Stimulated activated CD8-positive, alpha-beta memory T cell treated with anti-CD3 and anti-CD28 coated beads, Interleukin-4, amount 100 ng/mL, for 1 hour (primary cell): ENCODE measurements at places on chromosomes 1 and 21.

GRCh38 chr1:91617285-91617765 is 116.7 kb downstream of the CDC7 start:
- DNase-seq: no peak

DNA sequence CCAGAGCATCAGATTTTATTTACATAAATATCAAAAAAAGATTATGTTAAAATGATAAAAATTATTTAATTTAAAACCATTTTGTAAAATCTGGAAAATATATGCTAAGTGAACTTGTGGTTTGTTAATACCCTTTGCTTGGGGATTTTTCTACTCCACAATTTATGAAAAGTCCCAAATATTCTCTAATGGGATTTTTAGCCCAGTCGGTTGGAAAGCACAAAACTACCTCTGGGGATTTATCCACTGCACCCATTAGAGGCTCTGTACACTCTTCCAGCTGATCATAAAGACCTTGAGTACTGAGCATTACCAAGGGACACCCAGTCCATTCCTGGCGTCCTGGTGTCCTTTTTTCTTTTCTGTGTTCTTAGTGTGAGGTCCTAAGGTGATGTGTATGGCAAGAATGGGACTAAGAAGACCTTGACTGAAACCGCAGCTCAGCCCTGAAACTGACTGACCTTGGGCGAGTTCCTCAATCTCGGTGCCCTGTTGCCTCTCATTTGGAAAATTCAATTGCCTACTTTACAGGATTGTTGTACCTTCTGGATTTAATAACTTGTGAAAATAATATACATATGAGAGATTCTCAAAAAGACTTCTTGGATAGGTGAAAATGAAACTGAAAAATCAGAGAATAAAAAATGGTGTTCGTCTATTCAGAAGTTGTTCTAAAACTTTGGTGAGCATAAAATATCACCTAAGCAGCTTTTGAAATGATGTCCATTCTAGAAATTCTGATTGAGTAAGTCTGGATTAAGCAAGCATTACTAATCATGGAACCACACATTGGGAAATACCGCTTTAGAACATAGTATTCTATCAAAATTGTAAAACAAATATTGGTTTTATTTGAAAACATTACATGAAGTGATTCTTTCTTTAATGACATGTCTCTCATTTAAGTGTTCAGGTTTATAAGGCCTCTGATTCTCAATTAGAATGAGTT is 21.5 kb upstream of the SAMSN1 start:
- DNase-seq: no peak

DNA sequence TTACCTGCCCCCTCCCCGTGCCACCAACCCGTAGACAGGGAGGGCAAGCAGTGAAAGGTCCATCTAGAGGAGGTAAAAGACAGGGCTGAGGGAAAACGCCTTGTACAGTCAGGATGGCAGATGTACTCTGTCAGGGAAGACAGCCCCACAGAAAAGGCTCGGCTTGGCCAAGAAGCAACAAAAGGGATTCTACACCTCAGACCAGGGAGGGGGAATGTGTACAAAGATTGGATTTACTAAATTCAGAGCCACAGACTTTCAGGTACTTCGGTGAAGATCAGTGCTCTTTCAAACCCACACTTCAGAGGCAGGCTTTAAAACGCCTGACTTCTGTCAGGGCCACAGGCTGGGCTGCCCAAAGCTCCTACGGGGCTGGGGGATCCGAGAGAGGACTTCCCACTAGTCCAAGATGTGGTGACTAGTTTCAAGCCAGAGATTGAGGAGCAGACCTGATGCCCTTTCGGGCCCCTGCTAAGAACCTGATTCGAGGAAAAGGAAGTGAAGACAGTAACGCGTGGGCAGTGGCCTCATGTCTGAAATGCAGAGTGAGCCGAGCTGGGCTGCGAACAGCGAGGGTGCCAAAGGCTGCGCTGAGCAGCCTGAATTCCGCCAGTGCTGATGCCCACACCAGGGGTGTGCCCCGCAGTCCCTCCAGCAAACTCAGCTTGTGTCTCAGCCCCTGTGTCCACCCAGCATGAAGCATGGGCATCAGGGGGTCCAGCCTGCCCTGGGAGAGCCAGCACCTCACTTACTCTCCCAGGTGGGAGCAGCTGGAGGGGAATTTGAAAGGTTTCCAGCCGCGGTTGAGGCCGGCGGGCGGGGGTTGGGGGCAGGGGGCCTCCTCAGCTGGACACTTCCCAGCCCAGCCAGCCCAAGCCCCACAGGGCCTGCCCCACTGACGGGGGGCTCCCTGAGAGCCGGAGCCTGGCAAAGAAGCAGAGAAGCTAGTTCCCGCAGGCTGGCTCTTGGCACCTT is 36.2 kb downstream of the KIAA1614 start:
- DNase-seq: no peak

GRCh38 chr1:5779608-5780323 is 212.5 kb downstream of the NPHP4 start:
- DNase-seq: no peak

- DNase-seq: no peak
Observed at GRCh38 chr1:238677567-238677966, 708.8 kb upstream of the CHRM3 start.

DNA sequence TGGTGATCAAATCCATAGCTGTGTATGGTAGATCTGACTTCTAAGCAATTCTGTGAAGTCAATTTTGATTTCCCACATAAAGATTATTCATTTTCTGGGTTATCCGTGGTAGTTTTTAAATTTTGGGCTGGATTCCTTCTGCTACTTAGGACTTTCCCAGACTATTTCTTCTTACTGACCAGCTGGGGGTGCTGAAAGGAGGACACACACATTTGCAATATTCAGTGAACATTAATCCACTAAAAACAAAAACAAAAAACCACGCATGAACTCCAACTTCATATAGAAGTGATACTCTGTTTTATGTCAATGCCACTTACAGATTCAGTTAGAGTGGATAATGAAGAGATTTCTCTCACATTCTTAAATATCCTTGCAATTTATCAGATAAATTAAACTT is 105.4 kb downstream of the KCTD3 start:
- no peak for DNase-seq

GRCh38 chr1:82486468-82486867 is 685.7 kb downstream of the ADGRL2 start:
- no peak for DNase-seq

DNA sequence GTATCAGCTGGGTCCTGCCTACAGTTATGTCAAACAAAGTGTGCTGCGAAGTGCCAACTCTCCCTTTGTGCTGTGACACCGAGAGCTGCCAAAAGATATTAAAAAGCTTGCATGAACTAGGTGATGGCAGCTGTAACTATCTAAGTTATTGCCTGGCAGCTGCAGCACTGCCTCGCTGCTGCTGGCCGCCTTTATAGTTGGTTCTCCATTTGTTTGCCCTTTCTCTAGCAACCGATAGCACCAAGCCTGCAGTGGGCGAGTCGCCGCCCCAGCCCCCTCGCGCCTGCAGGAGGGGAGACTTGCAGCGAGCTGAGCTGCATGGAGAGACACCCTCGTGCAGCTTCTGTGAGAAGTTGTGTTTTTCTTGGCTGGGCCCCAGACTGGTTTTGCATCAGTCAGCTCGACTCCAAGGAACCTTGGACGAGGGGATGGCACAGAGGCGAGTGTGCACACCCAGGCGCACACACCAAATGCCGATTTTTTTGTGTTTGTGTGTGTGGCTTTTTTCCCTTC is 330.6 kb downstream of the RPS6KC1 start:
- no peak for DNase-seq

DNA sequence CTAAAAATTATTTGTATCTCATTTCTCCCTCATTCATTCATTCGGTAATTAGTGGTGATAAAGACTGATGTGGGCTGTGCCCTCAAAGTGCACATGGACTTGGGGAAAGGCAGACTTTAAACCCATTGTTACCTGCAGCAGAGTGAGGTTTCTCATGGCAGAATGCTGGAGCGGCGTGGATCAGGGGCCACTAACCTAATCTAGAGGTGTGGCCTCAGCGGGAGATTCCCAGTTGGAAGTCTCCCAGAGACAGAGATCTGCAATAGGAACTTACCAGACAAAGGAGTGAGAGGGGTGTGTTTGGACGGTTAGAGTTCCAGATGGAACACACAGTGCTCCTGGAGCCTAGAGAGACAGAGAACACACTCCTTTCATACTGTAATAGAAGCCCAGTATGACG is 73.5 kb downstream of the VPS26C start:
- no peak for DNase-seq

DNA sequence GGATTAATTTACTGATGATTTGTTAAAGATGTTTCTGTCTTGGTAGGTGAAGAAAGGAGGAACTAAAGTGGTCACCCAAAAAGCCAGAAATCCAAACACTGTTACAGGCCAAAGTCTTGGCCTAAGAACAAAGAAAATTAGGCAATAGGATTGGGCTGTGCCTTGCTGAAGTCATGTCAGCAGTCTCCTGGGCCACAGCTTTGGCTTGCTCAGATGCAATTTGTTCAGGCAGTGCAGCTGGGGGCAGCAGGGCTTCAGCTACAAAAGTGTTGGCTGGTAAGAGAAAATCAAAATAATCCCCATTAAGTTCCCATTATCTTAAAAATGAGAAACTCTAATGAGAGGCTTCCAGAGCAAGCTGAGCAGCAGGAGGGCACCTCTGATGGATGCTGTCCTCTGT is 14.0 kb upstream of the RAP1A start:
- no peak for DNase-seq

DNA sequence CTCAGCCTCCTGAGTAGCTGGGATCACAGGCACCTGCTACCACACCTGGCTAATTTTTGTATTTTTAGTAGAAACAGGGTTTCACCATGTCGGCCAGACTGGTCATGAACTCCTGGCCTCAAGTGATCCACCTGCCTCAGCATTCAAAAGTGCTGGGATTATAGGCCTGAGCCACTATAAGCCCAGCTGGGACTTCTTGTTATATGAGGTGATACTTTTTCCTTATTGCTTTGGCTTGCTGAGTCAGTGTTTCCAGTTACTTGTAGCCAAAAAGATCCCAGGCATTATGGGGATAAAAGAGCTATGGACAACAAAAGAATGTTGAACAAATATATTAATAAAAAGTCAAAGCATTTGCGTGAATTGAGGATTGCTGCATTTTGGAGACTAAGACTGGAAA is 69.9 kb upstream of the LPGAT1 start:
- no peak for DNase-seq

DNA sequence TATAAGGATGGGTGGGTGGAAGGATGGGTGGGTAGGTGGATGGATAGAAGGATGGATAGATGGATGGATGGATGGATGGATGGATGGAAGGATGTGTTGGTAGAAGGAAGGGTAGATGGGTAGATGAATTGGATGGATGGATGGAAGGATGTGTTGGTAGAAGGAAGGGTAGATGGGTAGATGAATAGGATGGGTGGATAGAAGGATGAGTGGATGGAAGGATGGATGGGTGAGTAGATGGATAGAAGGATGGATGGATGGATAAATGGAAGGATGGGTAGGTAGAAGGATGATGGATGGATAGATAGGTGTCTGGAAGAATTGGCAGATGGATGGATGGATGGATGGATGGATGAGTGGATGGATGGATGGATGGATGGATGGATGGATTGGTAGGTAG is 6.0 kb downstream of the MASP2 start:
- no peak for DNase-seq

DNA sequence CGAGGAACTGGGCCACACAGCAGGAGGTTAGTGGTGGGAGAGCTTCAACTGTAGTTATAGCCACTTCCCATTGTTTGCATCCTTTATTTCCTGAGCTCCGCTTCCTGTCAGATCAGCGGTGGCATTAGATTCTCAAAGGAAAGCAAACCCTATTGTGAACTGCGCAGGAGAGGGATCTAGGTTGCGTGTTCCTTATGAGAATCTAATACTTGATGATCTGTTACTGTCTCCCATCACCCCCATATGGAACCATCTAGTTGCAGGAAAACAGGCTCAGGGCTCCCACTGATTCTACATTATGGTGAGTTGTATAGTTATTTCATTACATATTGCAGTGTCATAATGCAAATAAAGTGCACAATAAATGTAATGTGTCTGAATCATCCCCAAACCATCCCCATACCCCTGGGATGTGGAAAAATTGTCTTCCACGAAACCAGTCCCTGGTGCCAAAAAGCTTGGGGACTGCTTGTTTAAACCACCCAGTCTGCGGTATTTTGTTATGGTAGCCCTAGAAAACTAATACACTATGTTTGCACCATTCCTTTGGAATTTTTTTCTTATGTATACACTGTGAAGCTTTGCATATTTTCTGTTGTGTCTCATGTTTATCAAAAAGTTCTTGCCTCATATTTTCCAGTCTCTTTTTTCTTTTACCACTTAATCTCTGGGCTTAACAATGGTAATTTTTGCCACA is 136.6 kb upstream of the IVNS1ABP start:
- no peak for DNase-seq

- no peak for DNase-seq
Observed at GRCh38 chr1:180571060-180571831, 12.5 kb downstream of the OVAAL start.

DNA sequence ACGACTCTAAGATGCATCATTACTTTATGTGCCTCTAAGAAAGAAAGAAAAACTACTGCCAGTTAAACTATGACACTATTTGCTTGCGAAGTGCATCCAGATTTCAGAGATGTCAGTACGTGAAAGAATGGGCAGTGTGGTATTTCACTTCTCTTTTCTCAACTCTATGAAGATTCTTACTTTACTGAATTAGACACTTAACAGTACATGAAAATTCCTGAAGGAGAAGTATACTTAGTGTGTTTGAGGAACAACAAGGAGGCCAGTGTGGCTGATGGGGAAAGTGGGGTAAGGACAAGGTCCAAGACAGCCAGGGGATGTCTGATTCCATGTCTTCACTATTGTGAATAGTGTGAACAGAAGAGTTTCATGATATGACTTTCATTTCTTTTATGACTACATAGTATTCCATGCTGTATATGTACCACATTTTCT is 53.9 kb upstream of the HSD17B7 start:
- DNase-seq: no peak

DNA sequence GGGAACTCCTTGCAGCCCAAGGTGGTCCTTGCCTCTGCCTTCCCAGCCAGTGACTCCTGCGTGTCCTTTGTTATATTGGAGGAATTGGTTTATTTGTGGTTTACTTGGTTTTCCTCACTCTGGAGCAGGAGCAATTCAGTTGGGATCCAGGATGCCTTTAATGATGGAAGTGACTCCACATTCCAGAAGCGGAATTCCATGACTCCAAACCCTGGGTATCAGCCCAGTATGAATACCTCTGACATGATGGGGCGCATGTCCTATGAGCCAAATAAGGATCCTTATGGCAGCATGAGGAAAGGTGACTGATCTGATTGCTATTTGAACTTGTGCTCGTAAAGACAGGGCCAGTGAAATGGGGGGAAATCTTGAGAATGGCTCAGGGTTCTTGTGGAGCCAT is 15.1 kb upstream of the PIGV start:
- DNase-seq: no peak

GRCh38 chr21:14758849-14759248 is 212.7 kb upstream of the SAMSN1 start:
- DNase-seq: no peak

DNA sequence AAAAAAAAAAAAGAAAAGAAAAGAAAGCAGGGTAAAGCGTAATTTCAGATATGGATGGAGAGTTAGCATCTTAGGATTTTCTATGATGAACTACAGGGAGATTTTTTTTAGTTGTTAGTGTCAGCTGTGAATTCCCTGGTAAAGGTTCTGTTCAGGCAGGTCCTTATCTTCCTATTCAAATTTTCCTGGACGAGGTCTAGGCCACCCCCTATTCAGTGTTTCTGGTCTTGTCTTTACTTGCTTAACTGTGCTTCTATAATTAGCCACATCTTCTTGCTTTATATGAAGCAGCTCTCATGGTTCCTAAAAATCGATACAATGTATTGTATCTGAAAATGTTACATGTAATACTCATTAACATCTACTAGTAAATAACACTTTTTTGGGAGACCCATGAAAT is 157.8 kb downstream of the LHX8 start:
- no peak for DNase-seq

GRCh38 chr1:171716616-171717015 is 25.2 kb downstream of the VAMP4 start:
- DNase-seq: no peak

GRCh38 chr1:209155546-209155945 is 428.0 kb upstream of the CAMK1G start:
- DNase-seq: no peak
